ENCODE measurements at places on chromosomes 3 and 15. TPM values are rescaled to one million over a fixed set of nuclear protein-coding genes. Genes with fewer than 3 reads are reported as not detected.

The HTD2 gene
- 12.3 TPM for total RNA-seq

The FLNB gene
- total RNA-seq: 14.3 TPM

The SMAD6 gene
- 0.04 TPM for total RNA-seq

The CCDC39 gene
- not detected for total RNA-seq

The TOPBP1 gene
- total RNA-seq: 83.2 TPM

The TMC3 gene
- total RNA-seq: not detected

The ALDH1L1 gene
- not detected for total RNA-seq

The COL6A5 gene
- total RNA-seq: not detected
